ENCODE measurements at places on chromosomes 3 and 15. TPM values are rescaled to one million over a fixed set of nuclear protein-coding genes. Genes with fewer than 3 reads are reported as not detected.

Gene NEIL1
- total RNA-seq: 6.1 TPM

Gene LMOD3
- not detected for total RNA-seq

Gene DALRD3
- 34.2 TPM for total RNA-seq

Gene ARL6
- 3.6 TPM for total RNA-seq

Gene SERPINI2
- total RNA-seq: not detected

Gene GOLIM4
- 17.8 TPM for total RNA-seq

Gene NRG4
- total RNA-seq: not detected

DNA sequence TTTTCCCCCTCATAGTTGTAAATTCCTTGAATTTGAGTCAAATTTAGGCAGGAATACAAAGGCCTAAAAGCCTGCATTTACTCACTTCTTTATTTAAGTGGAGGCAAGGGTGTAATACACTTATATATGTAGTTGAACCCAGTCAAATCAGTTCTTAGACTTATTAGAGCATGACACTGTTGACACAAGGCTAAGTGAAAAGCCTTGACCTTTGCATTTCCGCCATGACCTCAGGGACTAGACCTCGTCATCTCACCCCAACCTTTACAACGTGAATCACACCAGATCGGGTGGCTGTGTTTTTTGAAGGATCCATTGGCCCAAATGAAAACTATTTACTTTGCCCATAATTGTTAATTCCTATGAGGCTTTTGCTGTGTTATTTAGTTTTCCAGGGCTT is 774.4 kb downstream of the ROBO1 start:
- DNase-seq: no peak

GRCh38 chr15:38503496-38503895 is 49.6 kb downstream of the FAM98B start:
- no peak for DNase-seq

GRCh38 chr15:81161160-81161673 is 27.1 kb downstream of the CFAP161 start:
- no peak for DNase-seq

GRCh38 chr3:170707899-170708298 is 122.0 kb upstream of the SLC7A14 start:
- peak; percentile 91 for DNase-seq

DNA sequence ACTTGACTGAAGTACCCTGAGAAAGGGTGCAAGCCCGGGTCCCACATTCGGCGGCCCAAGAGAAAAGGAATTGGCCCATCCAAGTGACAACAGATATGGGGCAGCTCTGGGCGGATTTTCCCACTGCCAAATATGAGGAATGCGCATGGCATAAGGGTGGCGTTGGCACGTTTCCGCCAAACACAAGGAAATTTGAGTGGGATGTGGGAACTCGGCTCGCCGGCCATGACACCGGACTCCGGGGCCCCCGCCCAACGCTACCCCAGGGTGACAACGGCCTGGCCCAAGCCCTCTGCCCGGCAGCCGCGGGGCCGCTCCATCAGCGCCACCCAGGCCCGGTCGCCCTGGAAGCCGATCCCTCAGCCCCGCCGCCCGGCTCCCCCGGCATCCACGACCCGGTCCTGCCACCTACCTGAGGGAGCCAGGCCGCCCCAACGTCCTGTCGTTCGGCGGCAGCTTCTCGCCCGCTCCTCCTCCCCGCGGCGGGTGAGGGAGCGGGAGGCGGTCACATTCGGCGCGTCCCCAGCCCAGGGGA is 449 bp downstream of the RAF1 start:
- no peak for DNase-seq

DNA sequence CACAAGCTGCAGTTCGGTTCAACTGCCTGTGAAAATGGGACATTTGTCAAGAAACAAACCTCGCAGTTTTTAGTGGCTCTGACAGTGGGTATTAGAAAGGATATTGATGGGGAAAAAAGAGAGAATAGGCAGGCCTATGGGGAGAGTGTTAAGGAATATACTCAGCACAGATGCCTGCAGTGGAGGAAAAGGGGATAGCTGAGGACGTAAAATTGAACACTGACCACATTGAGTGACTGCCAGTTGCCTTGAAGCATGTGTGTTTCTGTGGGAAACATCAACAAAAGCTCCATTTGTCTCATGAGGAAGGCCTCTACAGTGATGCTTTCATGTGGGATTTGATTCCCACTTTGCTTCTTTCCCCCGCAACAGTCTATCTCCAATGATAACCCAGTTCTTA is 1042.1 kb downstream of the TUSC7 start:
- DNase-seq: no peak

DNA sequence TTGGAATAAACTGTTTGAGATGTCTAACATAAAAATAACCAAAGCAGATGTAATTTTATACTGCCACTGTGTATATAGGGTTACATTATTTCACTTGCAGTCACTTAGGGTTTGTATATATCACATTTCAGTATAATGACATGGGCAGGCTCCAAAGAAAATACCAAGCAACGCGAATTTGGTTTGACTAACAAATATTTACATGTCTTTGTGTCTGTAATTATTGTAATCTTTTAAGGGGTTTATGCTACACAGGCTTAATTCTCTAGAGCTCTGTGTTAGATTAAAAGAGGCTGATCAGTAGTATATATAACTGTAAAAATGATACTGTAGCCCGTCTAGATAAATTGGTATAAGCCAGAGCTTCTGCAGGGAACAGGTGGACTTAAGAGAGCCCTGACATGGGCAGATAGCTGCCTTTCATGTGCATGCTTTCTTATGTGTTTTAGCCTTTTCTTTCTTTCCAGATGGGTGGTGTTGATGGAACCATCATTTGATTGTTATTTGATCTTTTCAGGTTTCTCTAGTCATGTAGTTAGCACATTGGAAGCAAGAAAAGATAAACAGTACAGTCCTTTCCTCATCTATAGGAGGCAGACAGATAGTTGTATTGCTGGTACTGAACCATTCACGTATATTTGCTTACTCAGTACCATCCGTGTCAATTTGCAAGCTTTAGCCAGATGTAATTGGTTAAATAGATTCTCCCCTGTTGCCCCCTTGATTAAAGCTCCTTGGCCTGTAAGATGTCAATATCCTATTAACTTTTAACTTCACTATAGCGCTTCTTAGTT is 86.1 kb downstream of the GALK2 start:
- no peak for DNase-seq

DNA sequence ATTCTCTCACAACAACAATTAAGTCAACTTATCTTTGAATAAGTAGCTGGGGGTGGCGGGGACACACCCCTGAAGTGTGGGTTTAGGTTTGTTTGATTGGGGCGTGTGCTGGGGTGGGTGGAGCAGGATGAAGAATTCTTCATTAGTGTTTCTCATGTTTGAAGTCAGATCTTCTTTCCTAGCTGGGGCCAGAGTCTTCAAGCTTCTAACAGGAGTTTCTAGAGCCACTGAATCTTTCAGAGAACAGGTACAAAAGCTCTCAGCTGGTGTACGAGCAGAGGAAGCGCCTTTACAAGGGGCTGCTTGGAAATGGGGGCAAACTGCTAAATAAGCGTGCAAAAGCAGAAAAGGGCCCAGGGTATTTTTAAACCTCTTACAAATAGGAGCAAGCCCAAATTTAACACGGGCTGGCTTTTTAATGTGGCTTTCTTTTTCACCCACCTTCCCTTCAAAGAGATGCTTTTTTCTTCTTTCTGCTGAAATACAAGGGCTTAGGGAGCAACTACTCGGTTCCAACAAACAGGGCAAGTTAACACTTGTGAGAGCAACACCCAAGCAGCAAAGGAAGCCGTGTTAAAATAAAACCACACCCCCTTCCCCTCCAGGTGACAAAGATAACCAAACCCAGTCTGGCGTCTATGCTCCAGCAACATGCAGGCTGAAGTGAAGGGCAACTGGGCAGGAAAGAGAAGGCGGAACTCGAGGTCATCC is 86.9 kb upstream of the RASGRP1 start:
- peak; percentile 73 for DNase-seq

DNA sequence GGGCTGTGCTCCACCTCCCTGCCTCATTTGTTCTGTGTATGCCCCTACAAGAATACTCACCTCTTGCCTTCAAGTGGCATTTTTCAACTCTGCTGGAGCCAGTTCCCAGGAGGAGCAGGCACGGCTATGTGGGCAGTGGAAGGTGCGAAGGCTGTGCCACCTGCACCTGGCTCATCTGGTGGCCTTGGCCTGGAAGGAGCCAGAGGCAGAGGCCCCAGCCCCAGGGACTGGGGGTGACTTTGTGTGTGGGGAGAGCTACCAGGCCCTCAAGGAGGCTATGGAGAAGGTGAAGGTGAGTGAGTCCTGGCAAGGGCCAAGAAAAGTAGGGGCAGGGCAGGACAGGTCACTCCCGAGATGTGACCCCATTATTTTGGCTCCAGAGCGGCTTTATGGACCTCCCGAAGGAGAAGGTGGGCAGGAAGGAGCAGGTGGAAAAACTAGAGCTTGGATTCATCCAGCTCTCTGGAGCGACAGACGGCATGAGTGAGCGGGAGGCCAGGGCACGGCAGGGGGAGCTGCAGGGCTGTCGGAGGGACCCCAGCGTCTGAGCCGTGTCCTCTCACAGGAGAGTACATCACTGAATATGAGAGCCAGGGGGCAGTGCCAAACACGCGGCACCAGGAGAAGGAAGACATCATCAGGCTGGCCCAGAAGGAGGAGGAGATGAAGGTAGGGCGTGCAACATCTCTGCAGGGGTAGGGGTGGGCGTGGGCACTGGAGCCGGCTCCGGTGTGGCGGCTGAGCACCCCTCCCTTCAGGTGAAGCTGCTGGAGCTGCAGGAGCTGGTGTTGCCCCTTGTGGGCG is 57.3 kb upstream of the UBE2Q2 start:
- no peak for DNase-seq

DNA sequence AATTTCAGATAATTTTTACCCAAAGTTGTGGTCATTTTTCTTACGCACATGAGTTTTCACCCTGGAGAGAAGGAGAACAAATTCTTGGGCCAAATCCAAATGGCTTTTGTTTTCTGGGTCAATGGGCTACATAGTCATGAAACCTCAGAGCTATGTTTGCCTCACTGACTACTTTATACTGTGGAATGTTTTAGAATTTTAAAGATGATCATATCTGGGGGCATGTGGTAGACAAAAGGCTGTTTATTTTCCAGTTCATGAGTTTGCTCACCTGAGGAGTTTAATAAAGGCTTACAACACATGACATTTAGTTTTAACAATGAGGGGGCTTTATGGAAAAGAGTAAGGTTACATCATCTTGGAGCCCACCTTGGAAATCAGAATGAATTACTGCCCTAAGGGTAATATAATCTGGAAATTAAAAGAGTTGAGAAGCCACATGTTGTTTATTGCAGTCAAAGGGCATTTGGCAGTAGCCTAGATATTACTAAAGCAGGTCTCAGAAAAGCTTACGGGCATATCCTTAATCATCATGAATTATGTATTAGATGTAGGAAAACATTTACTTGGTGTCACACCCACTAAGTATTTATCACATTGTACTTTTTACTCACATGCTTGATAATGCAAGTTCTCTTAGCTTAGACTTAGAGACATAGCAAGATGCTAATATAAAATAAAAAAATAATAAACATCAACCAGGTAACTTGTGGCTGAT is 466.1 kb downstream of the EDEM1 start:
- DNase-seq: no peak

DNA sequence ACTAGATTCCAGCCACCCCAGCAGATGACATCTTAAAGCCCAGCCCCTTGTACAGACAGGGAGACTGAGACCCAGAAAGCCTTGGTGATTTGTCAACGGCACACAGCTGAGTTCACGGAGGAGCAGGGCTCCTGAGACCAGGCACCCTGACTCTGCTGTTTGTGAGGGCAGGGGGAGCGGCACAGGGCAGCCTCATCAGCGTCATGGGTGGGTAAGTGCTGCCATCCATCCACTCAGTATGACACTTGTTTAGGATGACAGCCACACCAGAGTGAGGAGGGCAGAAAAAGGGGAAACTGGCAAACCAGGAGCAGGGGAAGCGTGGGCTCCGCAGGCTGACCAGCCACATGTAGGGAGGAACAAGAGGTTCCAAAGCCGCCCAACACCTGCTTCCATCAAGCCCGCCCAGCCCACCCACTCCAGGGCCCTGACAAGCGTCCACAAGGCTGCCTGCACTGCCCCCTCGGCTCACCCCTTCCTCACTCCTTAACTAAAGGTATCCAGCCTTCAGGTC is 19.9 kb downstream of the RBPMS2 start:
- no peak for DNase-seq

DNA sequence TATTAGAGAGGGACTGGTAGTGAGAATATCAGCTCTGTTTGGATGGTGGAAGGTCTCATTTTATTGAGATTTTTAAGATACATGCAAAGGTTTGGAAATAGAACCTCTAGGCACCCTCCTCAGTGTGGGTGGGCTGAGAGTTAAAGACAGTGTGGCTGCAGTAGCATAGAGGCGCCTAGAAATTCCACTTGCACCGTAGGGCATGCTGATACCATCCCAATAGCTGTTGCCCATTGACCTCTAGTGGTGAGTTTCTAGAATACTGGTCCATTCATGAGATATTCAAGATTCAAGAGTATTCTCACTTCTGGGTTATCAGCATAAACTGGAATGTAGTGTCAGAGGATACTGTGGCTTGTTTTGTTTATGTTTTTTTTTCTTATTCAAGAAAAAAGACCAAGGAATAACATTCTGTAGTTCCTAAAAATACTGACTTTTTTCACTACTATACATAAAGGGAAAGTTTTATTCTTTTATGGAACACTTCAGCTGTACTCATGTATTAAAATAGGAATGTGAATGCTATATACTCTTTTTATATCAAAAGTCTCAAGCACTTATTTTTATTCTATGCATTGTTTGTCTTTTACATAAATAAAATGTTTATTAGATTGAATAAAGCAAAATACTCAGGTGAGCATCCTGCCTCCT is 87.2 kb downstream of the TGFBR2 start:
- peak; percentile 68 for DNase-seq

DNA sequence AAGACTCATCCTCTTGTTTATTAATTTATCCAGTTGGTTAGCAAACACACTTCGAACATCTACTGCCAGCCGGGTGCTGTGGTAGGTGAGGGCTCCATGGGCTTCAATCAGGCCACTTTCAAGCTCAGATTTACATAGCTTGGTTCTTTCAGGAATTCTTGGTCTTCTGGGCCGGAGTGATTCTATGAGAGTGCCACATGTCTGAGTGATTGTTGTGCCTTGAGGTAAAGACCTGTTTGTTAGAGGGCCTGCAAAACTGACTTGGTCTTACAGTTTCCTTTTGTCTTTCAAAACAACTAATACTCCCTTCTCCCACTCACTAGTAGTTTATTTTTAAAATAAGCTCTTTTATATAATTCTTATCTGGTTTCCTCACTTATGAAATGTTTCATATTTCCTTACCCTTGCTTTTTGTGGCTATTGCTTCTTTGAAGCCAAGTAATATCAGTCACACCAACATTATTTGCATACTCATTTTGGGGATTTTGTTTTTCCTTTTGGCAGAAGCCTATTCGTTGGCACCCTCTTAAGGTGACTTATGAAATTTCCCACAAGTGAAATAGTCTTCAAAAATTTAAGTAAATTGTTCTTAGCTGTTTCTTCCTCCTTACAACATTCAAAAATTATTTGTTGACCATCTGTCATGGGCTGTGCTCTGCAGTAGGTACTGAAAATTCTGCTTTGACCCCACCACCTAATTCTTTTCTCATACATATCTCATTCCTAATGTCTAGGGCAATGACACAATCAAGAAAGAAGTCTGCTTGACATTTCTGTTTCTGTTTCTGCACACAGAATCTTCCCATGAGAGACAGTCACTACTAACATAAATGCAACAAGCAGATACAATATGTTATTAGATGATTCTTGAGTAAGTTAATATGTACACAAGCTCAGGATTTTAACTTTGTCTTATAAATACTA is 120.2 kb downstream of the LRRC28 start:
- DNase-seq: peak; percentile 30

GRCh38 chr15:41698779-41699178 is 38.6 kb downstream of the MGA start:
- no peak for DNase-seq

GRCh38 chr3:59596741-59597140 is 546.9 kb upstream of the CFAP20DC start:
- no peak for DNase-seq

GRCh38 chr15:100794008-100794407 is 85.6 kb upstream of the ALDH1A3 start:
- no peak for DNase-seq
